CD4-positive, alpha-beta T cell treated with Interleukin-2 at 100 ng/mL for 4 hours (primary cell): ENCODE measurements at places on chromosomes 7 and 10.

DNA sequence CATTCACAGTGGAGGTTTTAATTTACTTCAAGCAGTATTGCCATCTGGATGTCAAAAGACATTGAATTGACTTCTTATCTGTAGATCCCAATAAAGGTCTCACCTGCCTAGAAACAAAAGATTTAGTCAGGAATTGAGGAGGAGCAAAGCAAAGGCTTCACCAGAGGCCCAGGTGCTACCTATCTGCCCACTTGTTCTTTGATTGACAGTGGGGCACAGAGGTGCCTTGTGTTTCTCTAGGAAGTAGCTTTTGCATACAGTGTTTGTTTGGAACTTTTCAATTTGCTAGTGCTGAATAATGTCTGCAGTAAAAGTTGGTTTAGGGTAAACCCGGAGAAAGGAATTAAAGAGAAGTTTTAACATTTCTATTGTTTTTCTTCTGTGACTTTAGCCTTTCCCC is 40.4 kb downstream of the AUTS2 start:
- DNase-seq = no peak

DNA sequence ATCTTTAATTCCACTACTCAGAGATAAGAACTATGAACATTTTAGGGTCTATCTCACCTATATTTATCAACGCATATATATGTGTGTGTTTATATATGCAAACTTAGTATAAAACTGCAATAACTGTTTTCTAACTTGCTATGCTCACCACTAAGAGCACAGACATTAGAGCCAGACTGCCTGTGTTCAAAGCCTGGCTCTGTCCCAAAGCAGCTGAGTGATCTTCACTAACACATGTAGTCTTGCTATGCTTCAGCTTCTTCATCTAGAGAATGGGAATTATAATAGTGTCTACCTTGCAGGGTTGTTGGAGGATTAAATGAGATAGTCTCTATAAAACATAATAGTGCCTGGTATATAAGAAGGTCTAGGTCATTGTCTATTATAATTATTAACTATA is 165.5 kb downstream of the MAGI2 start:
- DNase-seq = no peak

- no peak for DNase-seq
Observed at GRCh38 chr10:28105561-28105960, 106.7 kb upstream of the ODAD2 start.

- DNase-seq = no peak
Observed at GRCh38 chr10:126187399-126187798, 200.9 kb downstream of the ADAM12 start.

GRCh38 chr7:103981003-103981423 is 8.4 kb downstream of the RELN start:
- DNase-seq = no peak

- no peak for DNase-seq
Observed at GRCh38 chr7:159094919-159095915, 49.5 kb downstream of the VIPR2 start.

DNA sequence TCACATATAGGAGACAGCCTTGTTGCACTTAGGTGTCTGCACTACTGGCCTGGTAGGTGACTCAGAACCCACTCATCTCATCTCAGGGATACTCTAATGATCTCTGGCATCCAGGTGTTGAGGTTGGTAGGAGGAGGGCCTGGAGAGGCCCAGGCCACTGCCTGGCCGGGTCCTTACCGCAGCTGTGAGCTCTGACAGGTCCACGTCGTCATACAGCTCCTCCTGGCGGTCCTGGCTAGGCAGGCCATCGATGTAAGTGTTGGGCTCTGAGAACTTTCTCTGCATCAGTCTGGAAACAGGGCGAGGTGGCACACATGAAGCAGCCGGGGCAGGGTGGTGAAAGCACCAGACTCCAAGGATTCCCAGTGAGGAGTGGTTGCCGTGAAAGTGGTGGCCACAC is 62.1 kb downstream of the VWA2 start:
- no peak for DNase-seq

DNA sequence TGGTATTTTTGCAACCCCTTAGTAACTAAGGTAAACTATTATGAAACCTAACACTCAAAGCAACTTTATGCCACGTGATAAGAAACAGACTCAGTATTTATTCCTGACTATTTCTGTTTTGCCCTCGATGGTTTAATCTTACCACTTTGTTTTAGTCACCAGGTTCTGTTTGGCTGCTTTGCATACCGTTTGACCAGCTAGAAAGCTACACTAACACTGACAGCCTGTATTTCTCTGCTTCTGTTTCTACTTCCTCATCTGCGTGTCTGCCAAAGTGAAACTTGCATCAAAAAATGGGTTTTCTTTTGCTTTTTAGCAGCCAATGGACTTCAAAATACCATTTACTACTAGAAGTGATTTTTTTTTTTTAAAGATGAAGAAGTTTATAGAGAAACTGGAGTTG is 802.5 kb downstream of the GRM8 start:
- DNase-seq = no peak

GRCh38 chr7:13217768-13218167 is 530.3 kb downstream of the ARL4A start:
- no peak for DNase-seq
